ENCODE measurements at places on chromosomes 16 and 17.

GRCh38 chr17:17815436-17816200, 21.2 kb downstream of the SREBF1 start:
- DNase-seq = no peak

DNA sequence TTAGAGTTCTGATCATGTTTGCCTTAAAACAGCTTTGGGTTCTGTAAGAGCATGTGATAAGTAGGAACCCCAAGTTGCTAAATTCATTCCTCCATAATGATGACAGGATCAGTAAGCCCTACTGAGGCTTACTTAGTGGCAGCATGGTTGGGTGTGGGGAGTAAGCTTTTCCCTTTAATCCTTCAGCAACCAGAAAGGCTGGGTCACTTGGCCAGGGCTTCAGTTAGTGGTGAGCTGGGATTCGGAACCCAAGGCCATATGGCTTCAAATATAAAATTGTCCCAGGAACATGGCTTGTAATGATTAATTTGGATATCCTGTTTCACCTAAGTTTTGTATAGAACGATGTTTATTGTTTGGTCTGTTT, 850 bp downstream of the GINS3 start:
- no peak for DNase-seq

DNA sequence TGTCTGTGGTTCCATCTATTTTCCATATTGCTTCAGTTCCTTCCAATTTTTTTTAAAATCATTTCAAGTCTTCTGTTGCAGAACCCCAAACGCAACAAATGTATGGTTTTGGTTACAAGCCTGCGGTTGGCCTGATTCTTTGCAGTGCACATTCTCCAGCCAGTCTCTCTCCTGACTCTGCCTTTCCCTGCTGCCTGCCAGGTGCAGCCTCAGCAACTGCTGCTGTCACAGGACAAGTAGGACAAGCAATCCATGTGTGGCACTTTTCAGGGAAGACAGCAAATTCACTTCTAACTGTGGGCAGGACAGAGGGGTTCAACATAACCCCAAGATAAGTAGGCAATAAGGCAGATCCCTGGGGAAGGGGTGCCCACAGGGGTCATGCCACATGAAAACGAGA, 24.2 kb downstream of the EMP2 start:
- no peak for DNase-seq

GRCh38 chr16:77833921-77834634, 45.7 kb downstream of the VAT1L start:
- no peak for DNase-seq

DNA sequence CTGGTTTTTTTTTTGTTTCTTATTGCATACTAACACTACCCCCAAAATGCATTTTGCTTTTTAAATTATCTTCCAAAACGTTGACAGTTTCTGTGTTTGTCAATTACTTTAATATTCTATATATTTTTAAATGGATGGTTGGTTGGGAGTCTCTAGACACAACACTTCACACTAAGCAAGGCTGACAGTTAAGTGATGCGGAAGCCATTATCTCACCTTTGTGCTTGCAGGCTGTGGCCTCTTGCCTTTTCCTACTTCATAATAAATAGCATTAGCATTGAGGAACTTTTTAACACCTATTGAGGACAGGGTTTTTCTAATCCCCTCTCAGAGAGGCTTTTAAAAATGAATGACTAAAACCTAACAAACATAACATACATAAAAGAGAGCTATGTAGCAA, 280.8 kb upstream of the TBX2 start:
- no peak for DNase-seq

GRCh38 chr17:50181591-50182560, 16.1 kb downstream of the SGCA start:
- no peak for DNase-seq

GRCh38 chr16:89168381-89169189, 3.0 kb upstream of the CDH15 start:
- no peak for DNase-seq

DNA sequence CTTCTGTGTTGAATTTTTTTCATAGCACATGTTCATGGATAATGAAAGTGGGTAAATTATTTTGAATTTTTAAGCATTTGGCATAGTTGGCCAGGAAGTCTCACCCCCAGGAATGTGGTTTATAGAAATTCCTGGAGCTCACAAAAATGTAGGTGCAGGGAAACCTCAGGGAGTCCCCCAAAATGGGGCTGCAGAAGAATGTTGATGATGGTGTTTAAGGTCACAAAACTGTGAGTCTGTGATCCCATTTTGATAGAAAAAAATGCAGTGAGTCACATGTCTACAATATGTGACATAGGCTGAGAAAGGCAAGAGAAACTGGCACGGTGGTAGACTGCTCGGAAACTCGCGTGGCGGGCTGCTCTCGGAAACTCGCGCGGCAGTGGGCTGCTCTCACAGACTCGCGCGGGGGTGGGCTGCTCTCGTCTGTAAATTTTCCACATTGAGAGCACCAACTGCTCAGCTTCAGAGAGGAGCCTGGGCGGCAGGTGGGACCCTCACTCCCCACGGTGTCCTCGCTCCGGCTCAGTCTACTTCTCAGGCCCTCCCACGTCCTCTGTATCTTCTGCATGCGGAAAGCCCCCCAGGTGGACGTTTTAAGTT, 18.7 kb upstream of the MC1R start:
- DNase-seq = no peak

DNA sequence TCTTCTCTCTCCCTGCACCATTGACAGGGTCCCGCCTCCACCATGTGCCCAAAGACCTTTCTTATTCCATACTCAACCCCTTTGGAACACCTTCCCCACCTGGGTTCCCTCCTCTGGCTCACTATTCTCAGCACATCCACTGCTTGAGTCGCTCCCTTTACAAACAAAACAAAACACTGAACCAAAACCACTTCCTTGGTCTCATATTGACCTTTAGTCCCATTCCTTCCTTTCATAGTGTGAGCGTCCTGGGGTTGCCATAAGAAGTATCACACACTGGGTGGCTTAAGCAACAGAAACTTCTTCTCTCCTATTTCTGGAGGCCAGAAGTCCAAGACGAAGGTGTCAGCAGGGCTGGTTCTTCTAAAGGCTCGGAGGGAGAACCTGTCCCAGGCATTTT, 6.1 kb upstream of the TNRC6C start:
- DNase-seq = no peak

DNA sequence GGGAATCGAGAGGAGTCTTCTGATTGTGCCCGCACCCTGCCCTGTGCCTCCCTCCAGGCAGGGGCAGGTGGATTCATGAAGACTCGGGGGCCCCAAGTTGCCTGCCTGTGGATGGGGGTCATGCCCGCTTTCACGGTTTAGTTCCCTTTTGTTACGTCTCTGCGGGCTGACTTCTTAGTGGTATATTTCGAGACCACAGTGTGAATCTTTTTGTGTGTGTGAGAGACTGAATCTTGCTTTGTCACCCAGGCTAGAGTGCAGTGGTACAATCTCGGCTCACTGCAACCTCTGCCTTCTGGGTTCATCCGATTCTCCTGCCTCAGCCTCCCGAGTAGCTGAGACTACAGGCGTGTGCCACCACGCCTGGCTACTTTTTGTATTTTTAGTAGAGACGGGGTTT, 18.1 kb upstream of the RNF213 start:
- no peak for DNase-seq

- no peak for DNase-seq
Measured at GRCh38 chr17:49640556-49640955, 37.3 kb downstream of the SPOP start.

DNA sequence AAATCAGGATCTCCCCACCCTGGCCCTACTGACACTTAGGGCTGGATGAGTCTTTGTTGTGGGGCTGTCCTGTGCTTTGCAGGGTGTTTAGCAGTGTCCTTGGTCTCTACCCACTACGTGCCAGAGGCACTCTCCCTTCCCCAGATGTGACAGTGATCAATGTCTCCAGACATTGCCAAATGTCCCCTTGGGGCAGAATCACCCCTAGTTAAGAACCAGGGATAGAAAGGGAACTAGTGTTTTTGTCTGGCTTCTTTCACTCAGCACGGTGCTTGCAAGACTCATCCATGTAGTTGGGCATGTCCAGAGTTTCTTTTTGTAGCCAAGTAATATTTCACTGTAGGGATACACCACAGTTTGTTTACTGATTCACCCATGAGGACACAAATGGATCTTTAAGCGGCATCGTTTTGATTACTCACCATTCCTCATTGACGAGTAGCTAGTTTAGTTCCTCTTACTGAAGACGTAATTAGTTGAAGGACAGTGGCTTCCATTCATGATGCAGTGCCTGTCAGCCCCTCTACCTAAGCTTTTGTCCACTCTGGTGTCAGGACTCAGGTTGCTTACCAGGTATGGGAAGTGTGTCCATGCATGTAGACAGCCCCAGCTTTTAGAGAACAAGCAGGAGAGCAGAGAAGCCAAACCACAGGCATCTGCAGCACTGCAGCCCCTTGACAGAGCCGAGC, 26.0 kb upstream of the ITGB4 start:
- DNase-seq = no peak

- no peak for DNase-seq
Measured at GRCh38 chr17:17970699-17971430, 1.3 kb downstream of the TOM1L2 start.

GRCh38 chr17:48605409-48605919, 678 bp upstream of the HOXB6 start:
- no peak for DNase-seq

DNA sequence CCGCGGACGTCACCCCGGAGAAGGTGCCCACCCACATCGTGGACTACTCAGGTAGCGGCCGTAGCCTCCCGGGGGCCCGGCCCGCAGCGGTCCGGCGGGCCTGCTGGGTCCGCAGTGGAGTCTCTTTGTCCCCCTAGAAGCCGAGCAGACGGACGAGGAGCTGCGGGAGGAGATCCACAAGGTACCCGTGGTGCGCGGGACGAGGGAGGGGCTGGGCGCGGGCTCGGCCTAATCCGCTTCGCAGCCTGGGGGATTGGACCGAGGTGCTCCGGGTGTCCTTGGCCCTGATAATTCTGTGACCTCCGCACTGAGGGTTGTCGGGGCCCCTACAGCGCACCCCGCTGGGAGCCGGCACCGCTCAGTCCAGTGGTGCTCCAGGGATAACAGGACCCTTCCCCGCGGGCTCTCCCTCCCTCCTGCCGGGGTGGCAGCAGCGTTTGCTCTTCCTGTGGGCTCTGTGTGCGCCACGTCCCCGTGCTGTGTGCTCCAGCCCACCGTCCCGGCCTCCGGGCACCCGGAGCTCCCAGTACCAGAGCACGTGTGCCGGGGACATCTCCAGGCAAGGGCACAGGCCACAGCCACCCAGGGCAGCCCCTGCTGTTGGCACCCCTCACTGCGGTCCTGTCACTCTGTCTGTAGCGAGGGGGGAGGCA, 713 bp downstream of the RHOT2 start:
- no peak for DNase-seq

DNA sequence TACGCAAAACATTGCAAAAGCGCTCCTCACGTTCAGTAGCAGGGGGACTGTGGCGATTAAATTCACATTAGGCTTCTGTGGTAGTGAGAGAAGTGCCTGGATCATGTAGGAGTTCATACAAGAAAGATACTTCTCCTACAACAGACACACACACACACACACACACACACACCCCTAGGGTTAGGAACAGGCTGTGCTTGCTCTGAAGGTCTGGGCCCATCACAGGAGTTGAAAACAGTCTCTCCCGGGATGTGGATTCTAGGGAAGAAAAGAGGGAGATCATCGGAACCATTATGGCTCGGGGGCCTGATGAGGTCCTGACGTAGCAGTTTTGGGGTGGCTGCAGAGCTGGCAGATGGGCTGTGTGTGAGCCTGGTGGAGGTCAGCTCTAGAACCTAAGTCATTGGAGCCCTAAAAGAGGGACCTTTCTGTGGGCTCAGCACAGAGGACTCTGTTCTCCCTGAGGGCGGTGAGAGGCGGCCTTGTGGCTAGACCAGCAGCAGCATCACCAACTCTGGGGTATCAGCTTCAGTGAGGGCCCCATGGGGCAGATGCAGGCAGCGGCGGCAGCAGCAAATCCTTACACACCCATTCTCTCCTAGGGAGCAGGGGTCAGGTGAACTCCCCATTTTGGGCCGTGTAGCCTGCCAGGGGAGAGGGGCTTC, 7.2 kb downstream of the SLC47A1 start:
- DNase-seq = no peak

DNA sequence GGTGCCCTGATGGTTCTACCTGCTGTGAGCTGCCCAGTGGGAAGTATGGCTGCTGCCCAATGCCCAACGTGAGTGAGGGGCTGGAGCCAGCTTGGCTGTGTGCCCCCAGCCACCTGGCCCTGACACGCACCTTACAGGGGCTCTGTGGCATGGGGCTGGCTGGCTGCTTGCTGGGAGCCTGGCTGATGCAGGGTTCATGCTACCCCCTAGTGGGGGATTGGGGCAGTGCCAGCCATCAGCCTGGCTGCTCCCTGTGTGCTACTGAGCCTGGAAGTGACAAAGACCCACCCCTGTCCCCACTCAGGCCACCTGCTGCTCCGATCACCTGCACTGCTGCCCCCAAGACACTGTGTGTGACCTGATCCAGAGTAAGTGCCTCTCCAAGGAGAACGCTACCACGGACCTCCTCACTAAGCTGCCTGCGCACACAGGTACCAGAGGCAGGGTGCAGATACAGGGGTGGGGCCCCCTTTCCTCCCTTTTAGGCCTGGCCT, 5.7 kb downstream of the GRN start:
- DNase-seq = peak; percentile 76

- DNase-seq = no peak
Measured at GRCh38 chr16:10987361-10988163, 43.2 kb downstream of the CLEC16A start.

- no peak for DNase-seq
Measured at GRCh38 chr17:42475121-42475520, 16.4 kb downstream of the ATP6V0A1 start.

GRCh38 chr16:69513180-69513966, 52.4 kb upstream of the NFAT5 start:
- no peak for DNase-seq

DNA sequence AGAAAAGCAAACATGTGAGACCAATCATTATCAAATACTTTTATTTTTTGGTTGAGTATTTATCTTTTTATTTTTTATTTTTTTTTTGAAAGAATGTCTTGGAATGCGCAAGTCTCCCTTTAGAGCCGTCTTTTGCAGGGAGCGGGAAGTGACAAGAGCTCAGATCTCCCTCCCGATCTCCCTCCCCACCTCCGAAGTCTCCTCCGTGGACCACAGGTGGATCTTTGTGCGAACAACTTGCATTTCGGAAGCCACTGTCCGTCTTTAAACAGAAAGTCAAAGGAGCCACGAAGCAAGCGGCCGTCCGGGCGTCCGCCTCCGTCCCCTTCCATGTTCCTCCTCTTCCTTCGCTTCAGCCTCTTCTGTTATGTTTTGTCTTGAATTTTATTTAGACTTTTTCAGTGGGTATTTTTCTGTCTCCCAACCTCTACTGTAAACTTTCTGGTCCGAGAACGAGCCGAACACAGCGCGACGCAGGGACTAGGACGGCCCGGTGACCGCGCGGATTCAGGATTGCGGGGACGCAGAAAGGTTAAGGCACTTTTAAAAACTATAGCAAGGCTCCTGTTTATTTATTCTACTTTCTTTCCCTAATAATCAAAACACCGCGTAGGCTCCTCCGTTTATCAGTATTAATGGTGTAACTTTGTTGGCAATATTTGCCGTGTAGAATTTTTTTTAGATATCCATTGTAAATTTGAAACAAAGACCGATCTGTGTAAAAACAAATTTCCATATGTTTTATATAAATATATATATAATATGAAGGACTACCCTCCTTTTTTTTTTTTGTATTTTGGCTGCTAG, 3.3 kb downstream of the FOXF1 start:
- DNase-seq = no peak

GRCh38 chr16:30068750-30069610, 3.4 kb downstream of the ALDOA start:
- DNase-seq = no peak
